ENCODE measurements at places on chromosomes 1 and 21. TPM values are rescaled to one million over a fixed set of nuclear protein-coding genes. Genes with fewer than 3 reads are reported as not detected.

GRCh38 chr1:109151146-109151990 is 37.5 kb downstream of the ELAPOR1 start:
- DNase-seq = peak; percentile 65

- no peak for DNase-seq
These were observed 14.4 kb upstream of the MAGI3 start for GRCh38 chr1:113375878-113376277.

GRCh38 chr1:54854381-54855020 is 32.5 kb downstream of the DHCR24 start:
- no peak for DNase-seq

DNA sequence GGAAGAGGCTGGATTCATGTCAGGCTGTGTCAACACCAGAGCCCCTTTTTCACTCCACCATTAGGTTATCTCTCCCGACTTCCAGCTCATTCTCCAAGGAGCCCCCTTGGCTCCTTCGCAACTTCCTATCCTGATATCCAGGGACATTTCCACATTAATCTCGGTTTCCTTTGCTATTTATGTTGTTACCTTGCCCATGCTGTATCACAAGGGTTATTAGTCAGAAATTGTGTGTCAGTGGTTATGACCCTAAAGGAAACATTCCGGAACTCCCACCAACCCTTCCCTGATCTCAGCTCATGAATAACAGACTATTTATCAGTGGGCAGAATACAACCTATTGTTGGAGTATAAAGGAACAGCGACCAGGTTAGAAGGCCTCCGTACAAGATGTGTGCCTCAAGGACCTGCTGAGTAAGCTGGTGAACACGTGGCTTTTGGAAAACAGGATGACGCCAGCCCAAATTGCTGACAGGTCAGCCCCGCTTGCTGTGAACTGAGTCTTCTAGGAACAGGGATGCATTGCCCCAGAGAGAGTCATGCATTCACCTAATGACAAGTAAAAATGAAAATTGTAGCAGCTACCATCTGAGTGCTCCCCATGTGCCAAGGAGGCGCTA is 121.5 kb downstream of the PLPP3 start:
- no peak for DNase-seq

- DNase-seq = no peak
These were observed 3.3 kb upstream of the AGPAT3 start for GRCh38 chr21:43861706-43862105.

DNA sequence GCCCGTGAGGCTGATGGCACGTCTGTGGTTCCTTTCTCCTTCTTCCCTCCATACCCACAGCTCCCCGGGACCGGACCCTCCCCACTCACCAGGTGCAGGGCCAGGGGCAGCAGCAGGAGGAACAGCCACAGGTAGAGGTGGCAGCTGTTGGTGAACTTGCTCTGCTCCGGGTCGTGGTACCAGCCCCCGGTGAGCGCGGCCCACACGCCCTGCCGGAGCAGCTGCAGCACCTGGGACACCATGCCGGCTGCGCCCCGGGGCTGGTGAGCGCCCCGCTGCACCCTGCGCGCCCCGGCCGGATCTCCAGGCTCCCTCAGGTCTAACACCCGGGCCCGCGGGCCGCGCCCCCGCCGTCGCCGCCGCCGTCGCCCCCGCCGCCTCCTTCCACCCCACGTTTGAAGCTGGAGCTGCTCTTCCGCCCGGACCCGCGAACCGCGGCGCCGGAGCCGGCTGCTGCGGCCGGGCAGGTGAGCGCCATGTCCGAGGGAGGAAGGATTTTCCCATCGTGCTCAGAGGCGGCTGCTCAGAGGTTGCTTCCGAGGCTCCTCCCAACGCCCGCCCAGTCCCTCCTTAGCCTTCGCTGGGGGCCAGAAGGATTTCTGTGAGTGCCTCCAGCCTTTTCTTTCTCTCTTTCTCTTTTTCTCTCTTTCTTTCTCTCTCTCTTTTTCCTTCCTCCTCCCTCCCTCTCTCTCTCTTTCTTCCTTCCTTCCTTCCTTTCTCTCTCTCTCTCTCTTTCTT is at the start of gene PCNX2:
PCNX2 (minus strand) TSS at position 489 of the 738 bp plus-strand sequence; CDS start at position 242, 247 bp downstream.
- peak; percentile 83 for DNase-seq

The OVAAL gene
- total RNA-seq = not detected

The SGIP1 gene
- total RNA-seq = 1.6 TPM

GRCh38 chr1:932776-933602 is 9.3 kb downstream of the SAMD11 start:
- DNase-seq = no peak

GRCh38 chr21:36690628-36691554 is 8.0 kb upstream of the SIM2 start:
- DNase-seq = no peak

GRCh38 chr1:168057921-168058320 is 78.8 kb downstream of the GPR161 start:
- DNase-seq = no peak

- no peak for DNase-seq
These were observed 37.7 kb upstream of the GPR157 start for GRCh38 chr1:9166289-9167235.

GRCh38 chr1:45400049-45400448 is 59.8 kb upstream of the MUTYH start:
- peak; percentile 44 for DNase-seq

DNA sequence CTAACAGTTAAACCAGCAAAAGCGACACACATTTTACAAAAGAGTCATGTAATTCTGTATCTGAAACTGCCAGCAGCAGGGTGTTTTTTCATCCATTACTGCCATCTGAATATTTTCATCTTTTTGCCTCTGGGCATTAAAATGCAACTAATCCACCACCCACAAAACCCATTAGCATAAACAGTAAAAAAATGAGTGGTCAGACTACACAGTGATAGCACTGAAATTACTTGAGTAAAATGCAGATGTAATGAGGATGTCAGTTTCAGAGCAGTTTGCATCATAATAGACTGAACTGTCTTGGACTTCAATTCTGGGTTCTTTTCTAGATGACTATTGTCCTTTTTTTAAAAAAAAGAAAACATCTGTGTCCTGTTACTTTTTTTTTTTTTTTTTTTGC is 132.3 kb downstream of the GABPA start:
- no peak for DNase-seq

The PCP4L1 gene
- total RNA-seq = 0.83 TPM

DNA sequence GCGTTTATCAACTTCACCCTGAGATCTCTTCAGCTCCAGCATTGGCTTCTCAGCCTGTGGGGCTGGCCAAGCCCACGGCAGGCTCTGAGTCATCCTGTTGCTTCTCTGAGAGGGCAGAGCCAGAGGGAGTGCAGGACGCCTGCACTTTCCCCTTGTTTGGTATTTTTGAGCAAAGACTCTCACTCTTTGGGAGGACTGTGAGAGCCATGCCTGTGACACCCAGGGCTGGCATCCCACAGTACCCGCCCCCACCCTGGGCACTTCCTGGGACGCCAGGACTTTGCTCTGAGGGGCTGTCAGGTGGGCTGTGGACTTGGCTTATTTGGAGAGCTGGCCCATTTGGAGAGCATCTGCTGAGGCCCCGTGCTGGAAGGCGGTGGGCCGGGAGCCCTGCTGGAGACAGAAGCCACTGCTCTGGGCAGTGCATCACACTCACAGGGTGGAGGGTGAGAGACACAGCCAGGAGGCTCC is 37.4 kb downstream of the VANGL1 start:
- DNase-seq = no peak

DNA sequence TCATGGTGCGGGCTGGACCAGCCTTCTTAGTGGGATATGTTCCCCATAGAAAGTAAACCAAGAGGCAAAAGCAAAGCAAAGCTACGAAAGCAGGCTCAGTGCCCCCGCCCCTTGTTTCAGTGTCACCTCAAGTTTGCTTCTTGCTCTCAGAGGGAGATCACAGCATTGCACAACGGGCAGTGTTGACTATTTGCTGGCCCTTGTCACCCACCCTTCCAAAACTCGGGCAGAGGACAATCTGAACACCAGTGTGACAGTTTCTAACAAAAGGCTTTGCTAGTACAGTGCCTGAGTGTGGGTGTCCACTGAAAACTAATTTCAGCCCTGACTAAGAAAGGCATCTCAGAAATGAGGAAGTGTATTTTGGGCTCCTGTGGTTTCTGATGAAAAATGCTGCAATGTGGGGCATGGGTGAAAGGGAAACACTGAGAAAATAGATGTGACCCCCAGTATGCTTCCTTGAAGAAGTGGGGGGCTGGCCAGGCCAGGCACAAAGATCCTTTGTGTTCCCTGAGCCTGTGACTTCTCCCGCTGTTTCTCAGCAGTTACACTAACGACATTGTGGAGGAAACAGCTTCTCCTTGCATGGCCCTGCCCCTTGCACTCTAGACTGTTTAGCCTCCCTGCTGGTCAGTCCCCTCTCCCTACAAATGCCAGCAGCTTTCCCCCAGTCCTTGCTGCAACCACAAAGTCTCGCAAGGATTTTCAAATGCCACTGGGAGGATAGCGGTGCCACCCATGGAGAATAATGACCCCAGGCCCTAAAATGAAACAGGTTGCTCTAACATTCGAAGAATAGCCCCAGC is 33.3 kb upstream of the KCNE1 start:
- no peak for DNase-seq

- peak; percentile 74 for DNase-seq
These were observed 33.2 kb upstream of the ENO1 start for GRCh38 chr1:8911416-8912309.

DNA sequence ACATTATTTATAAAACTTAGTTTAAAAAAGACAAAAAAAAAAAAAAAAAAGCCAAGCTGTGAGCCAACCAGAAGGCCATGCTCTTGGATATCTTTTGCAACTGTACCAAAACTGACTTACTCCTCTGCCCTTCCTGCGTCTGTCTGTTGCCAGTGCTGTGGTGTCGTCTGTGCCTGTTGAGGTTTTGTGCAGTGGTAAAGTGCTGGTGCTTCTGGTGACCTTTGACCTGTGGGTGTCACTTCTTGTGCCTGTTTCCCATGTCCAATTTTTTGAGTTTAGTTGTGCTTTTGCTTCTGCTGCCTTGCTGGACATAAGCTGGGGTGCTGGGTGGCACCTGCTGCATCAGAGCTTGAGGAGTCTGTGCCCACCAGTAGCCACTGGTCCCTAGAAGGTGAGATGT is 41.4 kb downstream of the RNF187 start:
- no peak for DNase-seq

DNA sequence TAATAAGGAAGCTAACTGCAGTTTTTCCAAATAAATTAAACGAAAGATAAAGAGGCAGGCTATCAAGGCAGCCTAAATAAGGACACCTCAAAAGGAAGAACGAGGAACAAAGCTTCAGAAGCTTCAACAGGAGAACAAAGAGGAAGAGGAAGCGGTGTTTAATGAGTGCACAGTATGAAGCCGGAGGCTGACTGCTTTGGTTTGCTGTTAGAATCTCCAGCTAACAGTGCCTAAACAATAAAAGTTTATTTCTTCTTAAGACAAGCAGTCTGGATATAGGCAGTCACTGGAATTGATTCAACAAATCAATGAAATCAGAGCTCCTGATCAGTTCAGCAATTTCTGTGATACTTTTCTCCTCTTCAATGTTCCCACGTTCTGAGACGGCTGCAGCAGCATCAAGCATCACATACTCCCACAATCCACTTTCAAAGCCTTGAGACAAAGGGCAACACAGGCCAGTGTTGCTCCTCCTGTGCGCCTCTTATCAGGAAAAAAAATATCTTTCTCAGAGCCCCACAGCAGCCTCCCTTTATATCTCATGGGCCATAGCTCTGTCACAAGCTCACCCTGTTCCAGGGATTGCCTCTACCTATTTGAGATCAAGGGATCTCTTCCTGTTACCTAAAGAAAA is 365.6 kb upstream of the ST6GALNAC5 start:
- DNase-seq = peak; percentile 46

DNA sequence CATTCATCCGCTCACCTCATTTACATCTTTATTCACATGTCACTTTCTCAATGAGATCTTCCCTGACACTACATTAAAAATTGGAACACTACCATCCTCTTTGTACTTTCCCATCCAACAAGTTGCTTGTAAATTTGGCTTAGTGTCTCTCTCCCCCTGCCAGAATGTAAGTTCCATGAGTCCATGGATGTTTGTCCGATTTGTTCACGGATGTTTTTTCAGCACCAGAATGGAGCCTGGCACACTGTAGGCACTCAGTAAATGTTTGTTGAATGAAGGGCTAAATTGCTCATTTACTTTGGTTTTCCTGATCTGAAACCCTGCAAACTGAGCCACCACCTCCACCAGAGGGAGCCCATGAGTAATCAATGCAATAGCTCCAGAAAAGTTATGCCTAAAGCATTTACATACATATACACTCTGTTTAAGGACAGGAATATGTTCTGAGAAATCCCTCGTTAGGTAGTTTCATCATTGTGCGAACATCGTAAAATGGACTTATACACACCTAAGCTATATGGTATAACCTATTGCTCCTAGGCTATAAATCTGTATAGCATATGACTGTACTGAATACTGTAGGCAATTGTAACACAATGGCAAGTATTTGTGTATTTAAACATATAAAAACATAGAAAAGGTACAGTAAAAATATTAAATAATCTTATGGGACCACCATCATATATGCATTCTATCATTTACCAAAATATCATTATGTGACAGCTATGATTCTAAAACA is 2.8 kb upstream of the EYA3 start:
- DNase-seq = peak; percentile 59

DNA sequence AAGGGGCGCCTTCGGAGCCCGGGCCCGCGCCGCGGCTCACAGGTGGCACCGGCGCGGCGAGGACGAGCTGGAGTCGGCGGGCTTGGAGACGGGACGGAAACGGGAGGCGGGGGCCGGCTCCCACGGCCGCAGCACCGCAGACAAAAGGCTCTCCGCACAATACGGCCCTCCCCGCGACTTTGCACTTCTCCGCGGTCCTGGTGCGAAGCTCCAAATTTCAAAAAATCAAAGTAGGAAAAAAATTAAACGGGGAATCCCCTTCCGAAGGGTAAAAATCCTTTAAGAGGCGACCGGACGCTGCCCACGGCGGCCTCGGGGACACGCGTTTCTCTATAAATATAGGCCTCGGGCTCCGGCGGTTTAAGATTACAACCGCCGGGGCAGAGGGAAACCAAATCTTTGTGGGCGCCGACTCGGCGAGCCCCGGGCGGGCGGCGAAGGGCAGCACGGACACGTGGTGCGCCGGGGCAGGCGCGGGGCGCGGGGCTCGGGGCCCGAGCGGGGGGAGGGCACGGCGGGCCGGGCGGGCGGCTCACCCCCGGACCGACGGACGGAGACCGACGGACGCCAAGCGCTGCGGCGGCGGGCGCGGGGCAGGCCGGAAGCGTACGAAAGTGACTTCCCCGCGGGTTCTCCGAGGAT is 453 bp downstream of the PABPC4 start:
- DNase-seq = no peak

- no peak for DNase-seq
These were observed 12.3 kb downstream of the SGIP1 start for GRCh38 chr1:66546047-66546810.

The CCDC27 gene
- not detected for total RNA-seq

DNA sequence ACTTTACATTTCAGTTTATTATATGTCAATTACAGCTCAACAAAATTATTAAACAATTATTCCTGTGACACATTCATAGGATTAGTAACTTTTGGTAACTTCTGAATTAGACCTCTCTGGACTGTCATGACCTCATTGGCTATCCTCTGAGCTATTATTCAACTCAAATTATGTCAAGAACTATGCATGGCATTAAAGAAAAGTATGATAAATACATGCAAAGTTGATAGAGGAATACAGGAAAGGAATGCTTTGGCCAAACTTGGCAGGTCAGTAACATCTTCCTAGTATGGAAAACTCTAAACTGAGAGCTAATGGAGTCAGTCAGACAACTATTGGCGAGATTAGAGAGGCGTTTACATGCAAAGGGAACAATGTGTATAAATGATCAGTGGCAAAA is 158.4 kb downstream of the DUSP10 start:
- DNase-seq = no peak
